Inflammatory macrophage treated with lipopolysaccharide for 1 hour (primary cell): ENCODE measurements at places on chromosomes 5 and 9.
A peak's percentile ranks its signal among the peaks of the same experiment; 100 is the strongest.

GRCh38 chr5:37721447-37721871 lies 118.4 kb downstream of the GDNF start:
- DNase-seq = peak; percentile 55

DNA sequence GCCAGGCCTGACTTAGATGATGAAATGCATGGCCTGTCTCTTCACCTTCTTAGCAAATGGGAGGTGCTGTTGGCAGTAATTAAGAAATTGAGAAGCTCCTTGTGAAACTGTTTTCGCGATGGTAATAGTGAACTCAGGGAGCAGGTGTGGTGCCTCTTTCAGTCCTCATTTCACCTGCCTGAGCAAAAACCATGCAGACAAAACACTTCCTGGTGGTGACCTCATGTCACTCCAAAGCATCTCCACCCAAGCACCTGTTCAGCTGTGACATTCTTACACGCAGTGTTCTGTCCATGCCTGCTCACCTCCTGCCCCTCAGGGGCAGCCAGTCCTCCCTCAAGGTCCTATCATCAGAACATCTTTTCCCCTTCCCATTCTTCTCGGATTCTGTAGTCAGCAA lies 146.5 kb downstream of the CD180 start:
- DNase-seq = no peak

- no peak for DNase-seq
These were observed 14.4 kb downstream of the CPLX2 start for GRCh38 chr5:175885813-175886212.

- DNase-seq = peak; percentile 64
These were observed 29.5 kb downstream of the TNIP1 start for GRCh38 chr5:151051066-151051930.

- no peak for DNase-seq
These were observed 68.6 kb upstream of the MAST4 start for GRCh38 chr5:66527478-66528035.

GRCh38 chr5:157867751-157868387 lies 8.9 kb upstream of the CLINT1 start:
- no peak for DNase-seq

GRCh38 chr5:140196115-140196814 lies 21.3 kb downstream of the CYSTM1 start:
- DNase-seq = peak; percentile 38

DNA sequence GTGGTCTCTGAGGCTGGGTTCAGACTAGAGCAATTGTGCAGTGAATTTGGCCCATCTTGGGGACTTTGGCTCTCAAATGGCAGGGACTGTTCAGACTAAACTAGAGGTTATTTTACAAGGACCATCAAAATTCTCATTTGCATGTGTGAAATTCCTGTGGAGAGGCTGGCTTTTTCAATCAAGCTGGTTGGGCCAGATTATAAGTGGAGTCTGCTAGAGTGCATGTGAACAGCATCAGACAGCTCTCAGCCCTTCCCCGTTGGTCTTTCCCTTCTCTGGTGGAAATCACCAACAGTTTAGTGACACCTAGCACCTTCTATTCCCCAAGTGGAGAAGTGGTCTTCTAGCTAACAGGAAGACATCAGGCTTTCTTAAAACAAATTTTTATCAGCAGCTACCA lies 301.3 kb downstream of the CWC27 start:
- DNase-seq = no peak
